NCI-H2081 (cell line): ENCODE measurements at places on chromosomes 12 and 14.

GRCh38 chr12:121443193-121443870 lies 43.4 kb downstream of the RNF34 start:
- peak; percentile 63 for DNase-seq

- DNase-seq: no peak
These were observed 22.1 kb upstream of the SYCP3 start for GRCh38 chr12:101761350-101761749.

DNA sequence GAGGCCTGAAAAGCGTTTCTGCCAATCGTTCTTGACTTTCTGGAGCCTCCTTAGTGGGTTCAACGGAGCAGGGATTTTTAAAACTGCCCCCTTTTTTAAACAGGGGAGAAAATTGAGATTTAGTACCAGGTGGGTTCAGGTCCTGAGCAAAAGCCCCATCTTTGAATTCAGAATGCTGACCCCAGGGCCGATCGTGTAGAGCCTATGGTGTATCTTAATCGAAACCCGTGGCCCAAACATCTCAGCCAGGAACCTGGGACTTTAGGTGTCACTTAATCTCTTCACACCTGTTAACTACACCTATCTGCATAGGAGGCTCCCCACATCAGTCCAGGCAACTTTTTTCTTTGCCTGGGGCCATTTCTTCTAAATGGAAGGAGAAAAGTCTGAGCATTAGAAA lies 6.4 kb upstream of the TBX5 start:
- no peak for DNase-seq

DNA sequence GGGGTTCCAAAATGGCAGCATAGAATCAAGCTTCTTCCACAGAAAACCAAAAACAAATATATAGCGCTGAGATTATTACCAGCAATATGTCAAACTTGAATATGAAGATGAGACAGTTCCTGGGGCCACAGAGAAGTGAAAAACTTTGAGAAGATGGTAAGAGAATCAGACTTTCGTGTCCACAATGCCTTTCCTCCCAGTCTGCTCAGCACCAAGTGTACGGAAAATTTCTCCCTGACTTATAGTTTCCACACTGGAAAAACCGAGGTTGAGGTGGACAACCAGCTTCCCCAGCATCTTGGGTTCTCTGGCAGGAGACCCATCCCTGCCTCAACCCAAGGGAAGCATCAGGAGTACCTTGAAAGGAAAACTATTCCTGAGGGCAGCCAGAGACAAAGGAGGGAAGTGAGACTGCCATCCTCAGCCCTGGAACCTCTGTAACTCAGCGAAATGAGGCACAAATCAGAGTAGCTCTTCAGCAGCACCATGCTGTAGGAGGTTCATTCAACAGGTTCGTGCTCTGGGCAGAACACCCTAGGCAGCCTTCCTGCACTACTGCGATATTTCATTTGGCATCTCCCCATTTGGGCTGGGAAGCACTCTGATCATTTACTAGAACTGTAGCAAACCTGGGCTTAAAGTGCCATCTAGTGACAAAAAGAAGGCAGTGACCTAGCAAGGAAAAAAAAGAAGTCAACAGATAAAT lies 52.4 kb upstream of the CAPRIN2 start:
- DNase-seq: peak; percentile 79

DNA sequence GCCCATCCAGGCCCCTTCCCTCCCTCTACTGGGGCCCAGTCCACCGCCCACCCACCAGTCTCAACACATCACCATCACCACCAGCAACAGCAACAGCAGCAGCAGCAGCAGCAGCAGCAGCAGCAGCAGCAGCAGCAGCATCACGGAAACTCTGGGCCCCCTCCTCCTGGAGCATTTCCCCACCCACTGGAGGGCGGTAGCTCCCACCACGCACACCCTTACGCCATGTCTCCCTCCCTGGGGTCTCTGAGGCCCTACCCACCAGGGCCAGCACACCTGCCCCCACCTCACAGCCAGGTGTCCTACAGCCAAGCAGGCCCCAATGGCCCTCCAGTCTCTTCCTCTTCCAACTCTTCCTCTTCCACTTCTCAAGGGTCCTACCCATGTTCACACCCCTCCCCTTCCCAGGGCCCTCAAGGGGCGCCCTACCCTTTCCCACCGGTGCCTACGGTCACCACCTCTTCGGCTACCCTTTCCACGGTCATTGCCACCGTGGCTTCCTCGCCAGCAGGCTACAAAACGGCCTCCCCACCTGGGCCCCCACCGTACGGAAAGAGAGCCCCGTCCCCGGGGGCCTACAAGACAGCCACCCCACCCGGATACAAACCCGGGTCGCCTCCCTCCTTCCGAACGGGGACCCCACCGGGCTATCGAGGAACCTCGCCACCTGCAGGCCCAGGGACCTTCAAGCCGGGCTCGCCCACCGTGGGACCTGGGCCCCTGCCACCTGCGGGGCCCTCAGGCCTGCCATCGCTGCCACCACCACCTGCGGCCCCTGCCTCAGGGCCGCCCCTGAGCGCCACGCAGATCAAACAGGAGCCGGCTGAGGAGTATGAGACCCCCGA lies 6.8 kb upstream of the RNU7-1 start:
- DNase-seq: peak; percentile 54

DNA sequence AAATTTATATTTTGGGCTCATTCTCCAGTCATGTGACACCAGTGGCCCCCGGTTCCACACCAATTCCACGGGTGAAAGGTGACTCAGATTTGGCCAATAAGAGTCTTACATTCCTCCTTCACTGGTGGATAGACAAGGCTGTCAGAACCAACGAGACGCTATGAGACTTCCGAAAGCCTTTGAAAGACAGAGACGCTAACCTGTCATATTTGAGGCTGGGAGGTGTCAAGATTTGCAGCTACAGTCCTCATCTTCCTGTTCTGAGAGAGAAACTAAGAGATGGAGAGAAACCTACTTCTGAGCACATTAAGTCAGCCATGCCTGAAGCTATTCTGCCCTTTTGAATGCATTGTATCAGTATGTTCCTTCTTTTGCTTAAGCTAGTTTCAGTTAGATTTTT lies 171.2 kb downstream of the FLRT2 start:
- no peak for DNase-seq

DNA sequence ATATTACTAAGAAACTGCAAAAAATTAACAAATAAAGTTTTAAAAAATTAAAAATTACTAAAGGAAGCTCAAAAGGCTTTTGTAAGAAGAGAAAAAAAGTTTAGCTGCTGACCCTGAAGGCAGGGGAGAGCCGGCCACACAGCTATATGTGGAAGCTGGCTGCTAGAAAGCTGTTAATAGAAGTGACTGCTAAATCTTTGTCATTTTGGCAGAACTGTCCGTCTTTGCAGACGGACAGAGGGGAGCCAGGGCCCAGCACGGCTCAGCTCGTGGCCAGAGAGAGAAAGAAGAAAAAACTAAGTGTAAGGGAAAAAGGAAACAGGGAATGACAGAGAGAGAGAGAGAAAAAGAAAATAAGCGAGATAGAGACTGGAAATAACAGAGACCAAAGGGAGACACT lies 27.9 kb downstream of the PRMT8 start:
- DNase-seq: no peak
